ENCODE measurements at places on chromosomes 4 and X.

- no peak for DNase-seq
These were observed 3.6 kb upstream of the GPR173 start for GRCh38 chrX:53044995-53045394.

DNA sequence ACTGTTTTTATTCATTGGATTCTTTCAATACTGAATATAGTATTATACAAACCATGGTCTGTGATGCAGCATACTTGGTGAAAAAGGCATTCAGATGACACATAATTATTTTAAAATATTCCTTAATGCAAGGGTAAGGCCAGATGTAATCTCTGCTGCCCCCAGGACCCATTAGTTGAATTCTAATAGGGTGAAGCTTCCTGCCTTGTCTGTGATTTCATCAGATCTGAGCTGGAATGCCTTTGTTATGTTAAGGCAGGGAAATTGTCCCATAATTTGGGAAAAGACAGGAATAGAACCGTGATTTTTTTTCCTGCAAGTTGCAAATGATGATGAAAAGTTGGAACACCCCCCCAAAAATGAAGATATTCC lies 26.1 kb downstream of the ZRSR2 start:
- no peak for DNase-seq

DNA sequence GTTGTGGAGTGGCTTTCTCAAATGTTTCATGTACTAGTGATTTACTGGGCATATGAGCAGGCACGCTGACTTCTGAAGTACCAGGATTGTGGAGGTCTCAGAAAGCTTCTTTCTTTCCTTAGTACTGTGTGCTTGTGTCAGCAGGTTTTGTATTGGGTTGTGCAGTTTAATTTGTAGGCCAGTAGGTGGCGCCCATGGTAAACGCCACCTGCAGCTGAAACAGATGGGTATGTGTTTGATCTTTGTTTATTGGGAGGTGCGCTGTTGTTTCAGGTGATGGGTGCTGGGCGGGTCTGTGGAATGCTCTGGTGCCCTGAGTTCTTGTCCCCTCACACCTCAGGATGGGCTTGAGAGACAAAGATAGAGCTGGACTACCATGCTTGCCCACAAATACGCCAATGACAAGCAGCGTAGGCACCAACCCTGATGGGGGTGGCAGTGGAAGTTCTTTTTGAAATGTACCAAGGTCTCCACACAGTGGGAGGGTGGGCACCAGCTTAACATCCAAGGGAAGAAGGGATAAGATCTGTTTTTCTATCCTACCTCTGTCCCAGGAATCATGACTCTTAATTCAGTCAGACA lies 141.5 kb downstream of the RPS6KA6 start:
- no peak for DNase-seq

DNA sequence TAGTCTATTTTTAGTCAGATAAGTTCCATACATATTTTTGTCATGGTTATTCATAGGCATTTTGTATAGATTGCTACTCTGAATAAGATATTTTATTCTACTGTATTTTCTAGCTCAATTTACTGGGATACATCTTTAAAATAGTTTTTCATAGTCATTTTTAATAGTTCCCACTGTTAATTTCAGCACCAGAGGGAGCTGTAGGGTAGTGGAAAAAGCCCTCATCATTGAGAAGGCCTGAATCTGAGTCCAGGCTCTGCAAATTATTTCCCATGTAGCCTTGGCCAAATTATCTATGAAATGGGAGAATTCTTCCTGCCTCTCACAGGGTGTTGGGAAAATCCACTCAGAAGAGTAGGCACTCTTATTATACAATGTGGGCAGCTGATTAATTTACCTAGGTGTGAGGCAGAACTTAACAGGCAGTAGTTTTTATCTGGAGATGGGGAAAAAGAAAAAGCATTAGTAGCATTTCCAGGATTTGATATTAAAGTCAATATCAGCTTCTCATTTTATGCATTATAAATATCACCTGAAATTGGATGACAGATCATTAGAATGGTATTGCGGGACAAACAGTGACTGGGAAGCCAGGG lies 102.9 kb upstream of the PAQR3 start:
- DNase-seq: no peak

DNA sequence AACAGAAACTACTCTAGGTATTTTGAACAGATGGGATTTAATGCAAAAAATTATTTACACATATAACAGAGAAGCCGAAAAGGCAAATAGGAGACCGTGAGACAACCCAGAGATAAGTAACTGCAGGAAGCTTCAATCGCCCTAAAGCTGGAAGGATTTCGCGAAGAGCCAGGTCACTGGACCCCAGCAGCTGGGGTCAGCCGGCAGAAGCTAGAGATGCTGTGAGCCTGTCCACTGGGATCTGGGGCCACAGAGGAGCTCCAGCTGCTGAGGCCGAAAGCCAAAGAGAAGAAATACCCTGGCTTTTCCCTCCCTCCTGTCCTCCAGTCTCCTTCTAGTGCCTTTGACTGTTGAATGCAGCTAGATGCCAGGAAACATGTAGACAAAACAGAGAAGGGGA lies 192.8 kb upstream of the BCOR start:
- DNase-seq: no peak

DNA sequence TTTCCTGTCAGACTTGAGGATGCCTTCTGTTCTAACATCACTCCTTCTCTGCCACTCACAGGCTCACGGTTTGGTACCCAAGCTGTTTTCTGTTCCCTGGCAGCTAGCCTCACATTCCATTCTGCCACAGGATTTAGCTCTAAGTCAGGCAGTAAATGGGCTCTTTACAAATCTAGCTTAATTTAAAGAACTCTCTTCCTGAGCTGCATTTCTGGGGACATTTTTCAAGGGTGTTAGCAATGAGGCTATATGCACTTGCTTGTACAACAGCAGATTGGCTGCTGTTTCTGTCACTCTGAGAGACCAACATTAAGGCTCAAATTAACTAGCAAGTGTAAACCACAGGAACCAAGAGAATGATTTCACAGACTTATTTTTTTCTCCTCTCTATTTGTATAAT lies 337.8 kb upstream of the NOCT start:
- no peak for DNase-seq

DNA sequence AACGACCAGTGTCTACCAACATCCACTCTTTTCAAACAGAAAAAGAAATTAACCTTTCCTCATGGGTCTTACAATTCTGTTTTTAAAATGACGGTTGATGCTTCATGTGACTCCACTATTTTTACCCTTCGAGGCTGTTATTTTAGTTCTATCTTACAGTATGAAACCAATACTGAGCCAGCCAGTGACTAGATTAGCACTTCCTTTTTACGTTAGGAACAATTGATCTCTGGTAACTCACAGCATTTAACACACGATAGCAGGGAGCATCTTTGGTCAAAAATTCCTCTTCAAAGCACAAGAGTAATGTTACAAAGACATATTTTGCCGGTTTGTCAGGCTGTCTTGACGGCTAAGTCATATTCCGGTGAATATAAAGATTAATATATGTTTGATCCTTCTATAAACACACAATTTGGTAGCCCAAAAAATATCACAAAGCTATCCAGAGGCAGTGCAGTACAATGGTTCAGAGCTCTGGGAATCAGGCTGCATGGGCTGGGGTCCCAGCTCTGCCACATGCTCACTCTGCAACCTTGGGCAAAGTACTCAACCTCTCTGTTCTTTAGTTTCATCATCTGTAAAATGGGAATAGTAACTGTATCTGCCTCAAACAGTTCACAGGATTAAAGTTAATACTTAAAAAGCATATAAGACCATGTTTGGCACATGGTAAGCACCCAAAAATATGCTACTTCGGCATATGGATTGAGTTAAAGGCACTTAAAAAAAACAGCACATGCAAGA lies 62.9 kb upstream of the TXK start:
- no peak for DNase-seq

- DNase-seq: no peak
These were observed 118.5 kb downstream of the BTC start for GRCh38 chr4:74675673-74676279.

DNA sequence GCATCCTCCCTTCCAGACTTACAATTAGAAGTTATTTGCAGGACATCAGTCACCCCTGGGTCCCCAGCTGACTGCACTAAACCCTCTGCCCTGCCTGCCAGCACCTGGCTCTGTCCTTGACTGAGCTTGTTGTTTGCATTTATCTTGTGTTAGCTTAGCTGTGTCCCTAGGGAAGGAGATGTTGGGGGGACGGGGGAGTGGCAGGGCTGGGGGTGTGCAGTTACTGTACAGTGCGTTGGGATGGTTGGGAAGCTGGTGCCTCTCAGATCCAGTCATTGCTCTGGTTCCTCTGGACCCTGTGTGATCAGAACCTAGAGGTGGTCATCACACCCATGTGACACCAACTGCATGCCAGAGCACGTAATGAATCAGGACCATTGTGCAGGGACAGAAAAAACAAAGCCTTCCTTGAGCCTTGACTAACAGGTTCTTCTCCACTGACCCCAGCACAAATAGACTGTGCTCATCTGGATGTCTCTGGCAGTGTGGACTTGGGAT lies 32.7 kb upstream of the PROM1 start:
- DNase-seq: no peak

- no peak for DNase-seq
These were observed 2.8 kb downstream of the GAB1 start for GRCh38 chr4:143339497-143339896.

DNA sequence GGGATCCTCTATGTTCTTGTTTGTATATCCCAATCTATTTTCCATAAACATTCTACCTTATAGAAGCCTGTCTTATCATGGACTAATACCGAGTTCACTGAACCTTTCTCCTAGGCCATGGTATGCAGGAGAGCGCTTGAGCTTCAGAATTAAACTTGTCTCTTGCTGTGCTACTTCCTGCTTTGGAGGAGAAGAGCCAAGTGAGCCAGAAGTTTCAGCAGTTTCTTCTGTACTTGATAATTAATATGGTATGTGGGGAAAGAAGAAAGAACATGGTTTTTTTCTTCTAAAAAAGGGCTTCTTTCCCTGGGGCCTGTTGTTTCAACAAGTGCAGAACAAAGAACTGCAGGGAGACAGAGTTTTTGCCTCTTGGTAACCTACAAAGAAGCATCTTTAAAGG lies 172.8 kb downstream of the ATG4A start:
- no peak for DNase-seq

- DNase-seq: no peak
These were observed 277.1 kb downstream of the ANKRD50 start for GRCh38 chr4:124435274-124435950.

GRCh38 chr4:25330905-25331808 lies 18.6 kb downstream of the ZCCHC4 start:
- DNase-seq: no peak

Data from left hindlimb (tissue), 1 donor.